ENCODE measurements at places on chromosomes 1 and 21.

DNA sequence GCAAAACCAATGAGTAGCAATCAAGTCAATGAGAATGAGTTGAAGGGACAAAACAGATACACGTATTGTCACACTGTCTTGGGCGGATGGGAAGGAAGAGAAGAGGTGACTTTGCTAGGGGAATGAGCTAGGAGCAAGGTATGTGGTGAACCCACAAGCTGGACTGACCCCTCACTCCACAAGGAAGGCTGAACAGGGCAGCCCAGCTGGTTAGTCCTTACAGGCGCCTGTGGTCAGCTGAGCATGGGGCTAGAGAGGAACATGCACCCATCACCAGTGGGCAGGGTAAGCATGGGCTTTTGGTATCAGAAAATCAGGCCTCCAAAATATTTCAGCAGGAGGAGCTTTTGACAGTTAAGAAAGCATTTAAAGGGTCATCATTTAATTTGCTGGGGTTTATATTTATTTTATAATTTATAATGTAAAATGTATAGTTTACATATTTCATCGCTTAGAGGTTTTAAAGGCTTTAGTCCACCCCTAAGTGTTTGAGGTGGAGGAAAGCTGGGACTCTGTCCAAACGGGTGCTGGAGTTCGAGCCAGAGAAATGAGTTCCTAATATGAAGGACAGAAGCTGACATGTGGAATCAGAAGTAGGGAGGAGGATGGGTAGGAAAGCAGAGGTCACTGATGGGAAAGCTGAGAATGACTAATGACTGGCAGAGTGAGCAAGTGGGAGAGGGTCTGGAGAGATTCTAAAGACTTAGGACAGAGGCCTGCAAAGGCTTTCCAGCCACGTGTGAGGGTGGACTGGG is 22.0 kb upstream of the ACBD6 start:
- no peak for DNase-seq

DNA sequence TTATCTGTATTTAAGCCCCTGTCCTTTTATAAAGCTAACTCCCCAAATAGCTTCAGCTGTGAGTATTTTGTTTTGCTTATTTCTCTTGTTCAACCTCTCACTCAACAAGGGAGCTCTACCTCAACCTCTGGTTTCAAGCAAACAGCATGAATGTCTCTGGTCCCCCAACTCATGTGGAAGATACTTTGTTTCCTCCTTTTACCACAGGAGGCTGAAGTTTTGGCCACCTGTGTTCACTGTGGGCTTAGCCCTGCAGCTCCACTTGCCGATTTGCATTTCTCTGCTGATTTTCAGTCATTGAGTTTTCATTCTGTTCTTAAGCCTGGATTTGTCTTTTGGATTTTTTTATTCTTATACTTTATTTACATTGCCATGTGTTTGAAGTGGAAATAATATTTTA is 613.1 kb downstream of the USP25 start:
- no peak for DNase-seq

GRCh38 chr1:236206548-236206947 is 64.2 kb downstream of the GPR137B start:
- DNase-seq: no peak

DNA sequence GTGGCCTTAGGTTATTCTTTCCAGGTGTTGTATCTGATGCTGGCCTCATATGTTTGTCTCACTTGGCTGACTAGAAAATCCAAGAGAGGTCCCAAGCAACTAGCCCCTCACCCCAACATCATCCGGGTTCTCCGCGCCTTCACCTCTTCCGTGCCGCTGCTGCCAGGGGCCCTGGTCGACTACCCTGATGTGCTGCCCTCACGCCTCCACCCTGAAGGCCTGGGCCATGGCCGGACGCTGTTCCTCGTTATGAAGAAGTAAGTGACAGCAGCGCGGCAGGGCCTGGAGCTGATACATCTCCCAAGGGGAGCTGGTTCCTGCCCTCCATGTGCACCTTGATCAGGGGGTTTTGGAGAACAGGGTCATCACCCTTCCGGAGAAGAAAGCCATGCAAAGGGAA is 11.2 kb downstream of the PINK1 start:
- DNase-seq: no peak

DNA sequence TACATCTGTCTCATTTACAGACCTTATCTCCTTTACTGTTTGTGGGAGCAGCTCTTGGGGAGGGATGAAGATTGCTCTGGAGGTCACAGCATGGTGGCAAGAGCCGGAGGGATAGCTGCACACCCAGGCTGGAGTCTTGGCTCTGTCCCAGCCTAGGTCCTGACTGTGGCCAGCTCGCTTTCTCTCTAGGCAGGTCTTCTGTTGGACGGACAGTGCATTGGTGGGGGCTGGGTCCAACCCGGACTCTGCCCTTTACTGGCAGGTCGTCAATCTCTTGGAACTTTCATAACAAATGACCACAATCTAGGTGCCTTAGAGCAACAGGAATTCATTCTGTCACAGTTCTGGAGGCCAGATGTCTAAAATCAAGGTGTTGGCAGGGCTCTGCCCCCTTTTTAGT is 319.8 kb upstream of the C1orf174 start:
- no peak for DNase-seq

DNA sequence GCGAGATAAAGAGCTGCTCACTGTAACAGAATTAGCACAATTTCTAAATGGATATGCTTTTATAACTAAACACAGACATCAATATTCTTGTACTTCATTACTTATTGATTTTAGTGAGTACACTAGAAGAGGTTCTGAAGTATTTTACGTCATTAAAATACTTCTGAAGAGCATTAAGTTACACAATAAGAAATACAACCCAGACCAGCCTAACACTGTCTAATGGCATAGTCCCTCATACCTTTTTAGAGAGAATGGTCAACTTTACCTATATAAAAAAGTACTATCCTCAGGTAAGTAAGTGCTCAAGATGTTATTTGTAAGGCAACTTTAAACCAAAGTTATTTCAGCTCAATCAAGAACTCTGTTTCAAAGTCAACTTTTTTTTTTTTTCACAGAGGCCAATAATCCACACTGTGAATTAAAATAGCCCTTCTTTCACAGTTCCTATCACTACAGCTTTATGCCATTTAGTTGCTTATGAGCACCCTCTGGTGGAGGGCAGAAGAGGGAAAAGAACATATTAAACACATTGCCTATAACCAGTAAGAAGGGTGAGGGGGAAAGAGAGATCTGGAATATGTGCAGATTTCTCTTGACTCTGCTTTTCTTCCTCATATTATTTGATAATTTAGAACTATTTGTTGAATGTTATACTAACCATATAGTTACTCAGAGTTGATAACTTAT is 182.1 kb upstream of the DMRTA2 start:
- DNase-seq: peak; percentile 72

DNA sequence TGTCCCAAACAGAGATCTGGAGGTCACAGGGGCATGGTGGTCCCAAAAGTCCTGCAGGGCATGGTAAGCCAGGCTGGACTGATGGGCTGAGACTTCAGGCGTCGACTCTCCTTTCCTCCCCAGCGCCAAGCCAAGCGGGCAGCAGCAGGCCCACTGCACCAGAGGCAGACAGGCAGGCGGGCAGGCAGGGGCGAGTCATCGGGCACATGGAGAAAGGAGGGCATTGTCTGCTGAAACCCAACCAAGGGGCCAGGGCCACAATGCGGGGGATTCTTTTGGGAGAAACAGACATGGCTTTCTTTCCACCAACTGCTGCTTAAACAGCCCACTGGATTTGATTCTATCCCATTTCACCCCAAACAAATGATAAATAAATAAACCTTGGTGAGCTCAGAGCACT is 46.2 kb downstream of the TRABD2B start:
- no peak for DNase-seq

DNA sequence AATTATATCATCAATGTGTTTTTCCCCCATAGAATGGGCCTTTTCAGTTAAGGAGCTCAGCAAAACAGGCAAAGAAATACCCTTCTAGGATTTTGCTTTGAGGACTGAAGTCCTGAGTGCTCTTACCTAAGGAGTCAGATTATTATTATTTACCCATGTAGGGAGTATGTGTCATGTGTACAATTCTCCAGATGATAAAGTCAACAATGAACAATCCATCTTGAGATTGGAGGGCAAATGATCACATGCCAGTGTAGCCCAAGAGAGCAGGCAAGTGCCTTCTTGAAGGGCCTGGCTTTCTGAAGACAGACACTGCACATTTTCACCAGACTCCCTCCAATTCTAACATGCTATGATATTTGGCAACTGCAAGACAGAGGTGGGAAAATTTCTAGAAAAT is 159.7 kb downstream of the PCNX2 start:
- no peak for DNase-seq

DNA sequence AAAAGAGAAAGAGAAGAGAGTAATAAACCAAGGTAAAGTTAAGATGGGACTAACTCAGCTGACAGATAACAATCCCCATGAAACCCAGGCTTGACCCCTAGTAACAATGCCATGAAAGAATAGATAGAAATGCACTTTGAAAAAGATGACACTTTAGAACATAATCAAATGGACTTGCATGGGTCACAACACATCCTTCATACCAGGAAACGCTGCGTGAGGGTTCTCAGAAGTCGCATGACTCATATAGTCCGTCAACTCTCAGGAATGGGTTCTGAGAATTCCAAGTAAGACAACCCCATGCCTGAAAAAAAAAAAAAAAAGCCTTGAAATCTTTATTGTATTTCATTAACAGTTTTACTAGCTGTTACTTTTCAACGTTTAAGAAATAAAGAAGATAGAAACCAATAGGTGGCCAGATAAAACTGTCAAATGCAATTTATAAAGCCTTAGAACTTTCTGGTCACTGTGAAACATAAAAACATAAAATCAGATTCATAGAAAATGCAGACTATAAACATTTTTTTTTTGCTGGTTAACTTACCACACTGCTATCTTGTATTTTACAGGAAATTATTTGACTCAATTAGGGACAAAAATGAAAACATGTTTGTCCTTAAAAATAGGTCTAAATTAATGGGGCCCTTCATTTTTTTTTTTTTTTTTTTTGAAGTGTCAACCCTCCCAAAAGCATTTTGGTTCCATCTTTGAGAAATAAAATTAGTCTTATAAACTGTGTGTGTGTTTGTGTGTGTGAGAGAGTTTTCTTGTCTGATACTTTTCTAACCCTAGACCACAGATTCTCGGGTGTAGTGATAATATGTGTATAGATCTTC is 202.1 kb downstream of the NCAM2 start:
- peak; percentile 100 for DNase-seq

- DNase-seq: peak; percentile 52
Measured at GRCh38 chr1:221869779-221870178, 127.9 kb upstream of the DUSP10 start.

GRCh38 chr1:171506525-171507304 is 21.4 kb downstream of the PRRC2C start:
- DNase-seq: peak; percentile 51

- DNase-seq: no peak
Measured at GRCh38 chr1:228980232-228980937, 245.1 kb downstream of the RHOU start.

GRCh38 chr1:31866450-31867032 is 50.7 kb upstream of the SPOCD1 start:
- no peak for DNase-seq

DNA sequence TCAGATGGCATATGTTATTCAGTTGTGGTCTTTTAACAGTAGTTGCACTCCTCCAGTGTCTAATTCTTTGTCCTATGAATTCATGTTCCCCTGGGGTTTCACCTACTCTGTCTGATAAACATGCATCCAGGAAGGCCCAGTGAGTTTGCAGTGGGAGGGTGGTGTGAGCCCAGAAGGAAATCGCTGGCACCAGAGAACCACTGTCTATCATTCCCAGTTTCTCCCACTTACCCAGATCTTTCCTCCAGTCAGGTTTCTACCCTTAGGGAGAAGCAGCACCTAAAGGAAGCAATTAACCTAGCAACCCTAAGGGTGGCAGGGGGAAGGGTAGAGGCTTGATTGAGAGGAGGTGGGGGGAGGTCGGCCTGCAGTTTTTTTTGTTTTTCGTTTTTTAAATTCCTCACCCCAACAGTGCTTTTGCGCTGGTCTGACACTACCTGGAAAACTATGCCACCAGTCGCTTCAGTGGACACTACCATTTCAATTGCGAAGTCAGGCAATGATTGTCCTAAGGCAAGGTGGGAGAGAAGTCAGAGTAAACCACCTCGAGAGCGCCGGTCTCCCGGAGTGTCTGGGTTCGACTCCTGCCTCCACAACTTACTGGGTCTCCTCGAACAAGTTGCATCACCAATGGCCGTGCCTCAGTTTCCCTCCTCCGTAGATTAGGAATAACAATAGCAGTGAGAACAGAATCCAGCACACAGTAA is 766 bp upstream of the SLC44A3 start:
- no peak for DNase-seq

- no peak for DNase-seq
Measured at GRCh38 chr21:35857095-35857494, 203.2 kb downstream of the SETD4 start.

- peak; percentile 57 for DNase-seq
Measured at GRCh38 chr21:33767236-33767635, 124.9 kb downstream of the ITSN1 start.

DNA sequence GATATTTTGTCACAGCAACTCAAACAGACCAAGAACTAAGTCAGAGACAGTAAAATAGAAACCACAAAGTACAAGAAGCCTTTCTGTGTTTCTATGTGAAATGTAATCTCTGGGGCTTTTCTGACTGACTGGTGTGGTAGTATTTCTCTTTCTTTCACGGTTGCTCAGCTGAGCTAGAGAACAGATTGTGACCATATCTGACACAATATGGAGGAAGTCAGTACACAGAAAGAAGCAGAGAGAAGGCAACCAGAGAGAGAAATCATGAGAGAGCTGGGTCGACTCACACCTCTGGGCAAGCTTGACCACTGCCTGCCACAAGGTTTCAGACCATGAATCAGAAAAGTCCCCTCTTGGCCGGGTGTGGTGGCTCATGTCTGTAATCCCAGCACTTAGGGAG is 208.9 kb upstream of the GREM2 start:
- no peak for DNase-seq

DNA sequence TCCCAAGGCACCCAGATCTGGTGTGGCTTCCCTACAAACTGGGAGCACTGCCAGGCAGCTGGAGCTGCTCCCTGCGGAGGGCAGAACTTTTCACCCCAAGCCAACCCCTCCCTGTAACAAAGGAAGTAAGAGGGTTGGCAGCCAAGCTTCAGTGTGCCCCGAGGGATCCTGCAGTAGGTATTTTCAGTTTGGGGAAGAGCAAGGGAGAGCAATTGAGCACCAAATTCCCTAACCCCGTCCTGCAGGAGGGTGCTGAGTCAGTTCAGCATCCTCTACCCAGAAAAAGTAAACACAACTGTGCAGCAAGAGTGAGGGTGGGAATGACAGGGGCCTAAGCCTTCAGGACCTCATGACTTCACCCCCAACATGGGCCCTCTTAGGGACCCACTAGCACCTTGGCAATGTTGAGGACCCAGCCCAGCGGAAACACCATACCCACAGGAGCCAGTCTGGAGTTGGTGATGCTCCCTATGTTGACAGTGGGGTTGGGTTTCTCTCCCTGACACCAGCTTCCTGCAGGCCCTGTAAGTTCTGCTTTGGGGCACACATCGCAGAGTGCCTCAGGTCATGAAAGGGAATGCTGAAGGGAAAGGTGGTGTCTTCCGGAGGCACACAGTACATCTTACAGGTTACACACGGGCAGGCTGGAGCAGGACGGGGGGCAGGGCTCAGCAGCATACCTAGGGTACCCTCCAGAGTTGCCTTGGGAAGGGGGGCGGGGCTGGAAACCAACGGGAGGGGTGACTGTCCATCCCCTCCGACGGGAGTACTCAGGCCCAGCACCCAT is 14.8 kb downstream of the SH3BP5L start:
- DNase-seq: peak; percentile 20

Data from choroid plexus epithelial cell (primary cell).